ENCODE measurements at places on chromosomes 2 and 18. TPM values are rescaled to one million over a fixed set of nuclear protein-coding genes. Genes with fewer than 3 reads are reported as not detected.

DNA sequence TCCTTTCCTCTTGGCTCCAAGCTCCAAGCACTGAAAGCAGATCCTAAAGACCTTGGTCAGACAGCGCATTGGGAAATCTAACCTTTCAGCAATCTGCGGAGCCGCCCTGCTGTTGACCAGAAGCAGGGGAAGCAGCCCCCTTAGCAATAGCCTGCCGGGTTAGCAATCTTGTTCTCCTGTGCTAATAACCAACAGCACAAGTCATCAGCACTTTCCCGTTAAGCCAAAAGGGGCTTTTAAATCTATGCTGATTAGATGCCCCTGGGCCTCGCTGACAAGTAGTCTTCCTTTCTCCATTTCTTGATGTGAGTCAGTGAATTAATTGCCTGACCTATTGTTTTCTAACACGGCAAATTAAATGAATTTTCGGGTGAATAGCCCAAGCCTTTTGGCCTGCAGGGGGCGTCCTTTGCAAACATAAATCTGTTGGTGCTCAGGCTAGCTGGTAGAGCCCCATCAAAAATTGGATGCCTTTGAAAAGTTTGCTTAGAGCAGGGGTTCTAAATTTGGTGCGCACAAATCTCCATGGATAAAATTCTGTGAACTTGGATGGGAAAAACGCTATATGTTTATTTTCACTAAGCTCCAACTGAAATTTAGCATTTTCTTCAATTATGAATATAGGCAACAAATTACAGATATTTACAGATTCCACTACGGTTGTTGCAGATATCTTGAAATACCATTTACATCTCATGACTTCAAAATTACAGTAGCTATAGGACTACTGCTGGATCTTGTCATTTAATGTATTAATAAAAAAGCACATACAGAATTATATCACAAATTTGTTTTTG, 24.6 kb downstream of the MAIP1 start:
- no peaks in the 10 kb centered on the region for H3K4me1 ChIP-seq
- no peak overlapping the region for H3K27ac ChIP-seq
- no peaks in the 10 kb centered on the region for H3K27me3 ChIP-seq
- H3K36me3 ChIP-seq: no peaks in the 10 kb centered on the region
- DNase-seq: peak; percentile 45

DNA sequence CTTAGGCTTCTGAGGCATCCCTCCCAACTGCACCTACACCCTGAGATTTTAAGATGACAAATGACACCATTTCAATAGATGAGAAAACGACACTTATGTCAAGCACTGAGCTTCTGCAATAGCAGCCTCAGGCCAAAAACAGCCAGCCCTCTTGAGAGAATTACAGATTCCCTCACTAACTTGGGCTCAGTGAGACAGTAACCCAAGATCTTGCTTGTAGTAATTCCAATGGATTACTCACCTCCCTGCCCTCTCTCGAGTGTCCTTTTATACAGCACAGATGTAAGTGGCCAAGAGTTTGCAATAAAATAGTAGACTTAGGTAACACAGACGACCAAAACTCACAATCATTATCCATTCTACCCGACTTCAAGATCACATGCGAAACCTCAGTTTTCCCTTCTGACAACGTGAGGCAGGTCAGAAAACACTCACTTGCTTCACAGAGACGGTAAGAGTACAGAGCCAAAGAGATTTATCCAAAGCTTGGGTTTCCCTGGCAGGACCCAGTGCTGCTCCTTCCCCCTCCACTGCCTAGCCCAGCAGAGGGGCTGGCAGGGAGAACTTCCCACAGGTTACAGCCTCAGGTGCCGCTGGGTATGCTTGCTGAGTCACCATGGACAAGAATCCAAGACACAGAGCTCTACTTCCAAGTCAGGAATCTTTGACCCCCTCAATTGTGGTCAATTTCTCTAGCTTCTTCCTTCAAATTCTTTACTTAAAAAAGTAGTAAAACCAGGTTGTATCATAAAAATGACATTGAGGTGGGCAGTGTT, 181.4 kb downstream of the MYO5B start:
- no peak overlapping the region for H3K4me3 ChIP-seq
- peaks cover 4% of the 10 kb centered on the region for H3K4me1 ChIP-seq
- no peak for DNase-seq
- H3K27me3 ChIP-seq: no peaks in the 10 kb centered on the region
- H3K36me3 ChIP-seq: no peaks in the 10 kb centered on the region

GRCh38 chr2:187575751-187576067, 21.5 kb upstream of the TFPI start:
- H3K4me1 ChIP-seq: peaks cover 3% of the 10 kb centered on the region
- H3K36me3 ChIP-seq: no peaks in the 10 kb centered on the region
- no peak overlapping the region for H3K4me3 ChIP-seq
- H3K27me3 ChIP-seq: no peaks in the 10 kb centered on the region

DNA sequence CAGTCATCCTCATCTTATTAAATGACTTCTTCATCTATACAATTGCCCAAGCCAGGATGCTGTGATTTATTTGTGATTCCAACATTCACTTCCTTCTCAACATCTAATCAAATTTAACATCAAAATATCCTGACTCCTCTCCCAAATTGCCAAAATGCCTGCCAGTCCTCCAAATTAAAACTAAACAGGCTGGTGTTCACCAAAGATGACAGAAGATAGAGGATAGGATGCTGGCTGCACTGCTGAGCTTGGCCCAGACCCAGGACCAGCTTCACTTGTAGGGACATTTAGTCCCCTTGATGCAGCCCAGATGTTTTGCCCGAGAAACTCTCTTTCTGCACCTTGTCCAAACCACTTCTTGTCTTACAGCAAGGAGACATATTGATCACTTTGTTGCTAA, 540.0 kb upstream of the CNTNAP5 start:
- no peak for DNase-seq
- no peaks in the 10 kb centered on the region for H3K36me3 ChIP-seq
- no peaks in the 10 kb centered on the region for H3K27me3 ChIP-seq
- no peak overlapping the region for H3K27ac ChIP-seq

DNA sequence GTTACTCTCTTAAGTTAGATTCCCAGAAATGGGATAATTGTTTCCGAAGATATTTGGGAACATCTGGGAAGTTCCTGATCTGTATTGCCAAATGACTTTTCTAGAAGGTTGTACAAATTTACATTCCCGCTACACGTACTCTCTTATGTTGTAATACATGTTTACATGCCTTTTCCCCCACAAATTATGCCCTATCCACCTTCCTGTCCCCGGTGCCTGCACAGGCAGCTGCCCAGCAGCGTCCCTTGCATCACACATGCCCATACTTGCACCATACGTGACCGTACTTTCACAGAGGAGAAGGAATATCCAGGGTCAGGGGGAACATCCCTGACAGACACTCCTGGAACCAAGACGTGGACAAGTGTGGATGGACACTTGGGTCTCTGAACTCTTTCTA, 24.2 kb upstream of the KLF11 start:
- H3K27ac ChIP-seq: no peak overlapping the region
- H3K27me3 ChIP-seq: no peaks in the 10 kb centered on the region
- no peak overlapping the region for H3K4me3 ChIP-seq

DNA sequence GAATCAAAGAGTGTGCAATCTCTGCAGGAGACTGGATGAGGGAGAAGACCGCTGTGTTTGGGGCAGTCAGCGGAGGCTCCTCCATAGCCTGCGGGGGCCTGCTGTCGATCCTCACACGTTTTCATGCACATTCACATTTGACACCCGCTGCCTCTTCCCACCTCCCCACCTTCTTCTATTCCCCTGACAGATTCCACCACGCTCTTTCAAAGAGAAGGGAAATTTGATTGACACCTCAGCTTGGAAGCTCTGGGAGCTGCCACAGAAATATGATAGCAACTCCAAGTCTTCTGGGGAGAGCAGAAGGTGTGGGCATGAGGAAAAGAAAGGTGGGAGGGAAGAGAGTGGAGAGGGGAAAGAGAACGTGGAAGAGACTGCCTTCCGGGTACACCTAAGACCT, 87.5 kb downstream of the BOD1L2 start:
- DNase-seq: no peak
- no peaks in the 10 kb centered on the region for H3K4me1 ChIP-seq
- H3K27ac ChIP-seq: no peak overlapping the region
- no peak overlapping the region for H3K4me3 ChIP-seq
- H3K36me3 ChIP-seq: no peaks in the 10 kb centered on the region

DNA sequence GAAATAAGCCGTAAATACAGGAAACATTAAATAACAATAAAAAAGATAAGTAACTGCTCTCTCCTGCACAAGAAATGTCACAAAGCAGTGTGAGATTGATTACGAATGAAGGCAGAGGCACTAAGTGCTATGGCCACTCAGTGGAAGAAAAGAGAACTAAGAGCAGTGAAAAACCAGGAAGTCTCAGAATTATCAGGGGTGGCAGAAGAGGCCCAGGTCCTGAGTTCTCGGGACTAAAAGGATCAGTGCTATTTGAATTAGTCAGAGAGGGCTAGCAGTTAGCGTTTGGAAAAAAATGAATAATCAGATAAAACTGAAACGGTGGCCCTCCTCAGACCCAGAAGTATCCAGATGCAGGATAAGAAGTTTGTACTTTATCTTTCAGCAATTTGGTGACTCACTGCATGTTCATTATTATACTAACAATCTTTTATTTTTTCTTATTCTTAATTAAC, 367.1 kb downstream of the ZEB2 start:
- H3K4me3 ChIP-seq: no peak overlapping the region
- H3K36me3 ChIP-seq: no peaks in the 10 kb centered on the region
- no peaks in the 10 kb centered on the region for H3K27me3 ChIP-seq
- H3K27ac ChIP-seq: no peak overlapping the region

The GALNT5 gene
- total RNA-seq: 3.7 TPM

The SNED1 gene
- total RNA-seq: 133 TPM

The LONRF2 gene
- 17.4 TPM for total RNA-seq

The TMEM127 gene
- 50.8 TPM for total RNA-seq

The LRP2 gene
- 0.14 TPM for total RNA-seq
